ENCODE measurements at places on chromosomes 7 and 10.

DNA sequence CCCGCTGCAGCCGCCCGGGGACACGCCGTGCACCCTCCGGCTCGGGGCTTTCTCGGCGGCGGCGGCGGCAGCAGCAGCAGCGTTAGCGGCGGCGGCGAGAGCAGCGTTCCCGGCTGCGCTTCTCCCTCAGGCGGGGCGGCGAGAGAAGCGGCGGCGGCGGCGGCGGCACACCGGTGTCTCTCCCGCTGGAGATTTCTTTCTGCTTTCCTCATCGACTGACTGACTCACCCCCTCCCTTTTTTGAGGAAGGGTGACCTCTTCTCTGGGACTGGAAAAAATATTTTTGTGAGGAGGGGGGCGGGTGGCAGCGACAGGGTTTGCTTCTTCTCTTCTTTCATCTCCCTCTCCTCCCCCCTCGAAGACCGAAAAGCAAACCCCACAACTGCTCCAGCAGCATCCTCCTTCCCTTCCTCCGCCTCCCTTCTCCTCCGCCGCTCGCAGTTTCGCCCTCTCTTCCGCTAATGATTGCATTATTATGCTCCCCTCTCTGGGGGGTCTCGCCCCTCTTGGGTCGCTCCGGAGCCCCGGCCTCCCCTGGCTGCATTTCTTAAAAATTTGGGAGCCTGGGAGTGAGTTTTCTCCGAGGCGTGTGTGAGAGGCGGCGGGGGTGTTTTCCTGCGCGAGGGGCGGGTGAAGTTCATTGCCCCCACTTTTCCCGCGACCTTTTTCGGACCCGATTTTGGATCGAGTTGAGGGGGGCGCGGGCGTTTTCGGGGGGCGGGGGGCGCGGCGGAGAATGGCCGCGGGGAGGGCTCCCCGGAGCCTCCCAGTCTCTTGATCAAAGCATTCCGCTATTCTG lies 411 bp downstream of the AUTS2 start:
- no peak for DNase-seq

GRCh38 chr7:16975712-16976111 lies 93.9 kb upstream of the AGR3 start:
- DNase-seq = no peak

- no peak for DNase-seq
These were observed 72.9 kb upstream of the SKAP2 start for GRCh38 chr7:26937306-26937705.

DNA sequence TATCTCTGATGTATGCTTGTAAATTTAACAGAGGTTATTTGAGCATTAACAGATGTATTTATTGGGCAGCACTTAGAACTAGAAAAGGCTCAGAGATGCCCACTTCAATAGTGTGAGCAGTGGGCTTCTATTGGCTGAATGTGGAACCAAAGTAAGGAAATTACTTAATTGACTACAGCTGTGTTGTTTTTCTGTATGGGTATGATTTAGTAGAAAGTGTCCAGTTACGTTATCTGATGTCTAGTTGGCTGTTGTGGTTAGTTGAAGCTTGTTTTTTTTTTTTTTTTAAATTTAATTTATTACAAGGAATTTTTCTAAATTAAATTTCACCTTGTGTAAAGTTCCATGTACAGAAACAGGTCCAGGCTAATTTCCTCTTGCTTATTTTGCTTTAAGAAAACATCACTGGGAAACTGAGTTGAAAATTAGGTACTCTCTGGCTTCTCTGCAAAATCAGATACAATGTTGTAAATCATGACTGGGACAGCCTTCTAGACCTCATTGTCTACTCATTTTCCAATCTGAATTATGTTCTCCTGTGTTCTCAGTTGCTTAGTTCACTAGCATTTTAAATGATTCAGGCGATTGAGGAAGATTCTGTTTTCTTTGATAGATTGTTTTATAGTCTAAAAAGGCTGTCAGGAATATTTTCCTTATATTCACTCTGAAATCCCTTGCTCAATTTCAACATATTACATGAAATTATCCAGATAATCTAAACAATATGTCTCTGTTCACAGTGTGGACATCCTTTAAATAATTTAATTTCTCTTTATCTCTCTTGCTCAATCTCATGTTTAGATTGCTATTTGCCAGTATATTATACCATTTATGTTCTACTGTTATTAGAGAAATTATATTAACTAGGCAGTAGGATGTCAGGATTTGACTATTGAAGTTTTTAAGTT lies 53.0 kb downstream of the PHF14 start:
- no peak for DNase-seq

GRCh38 chr10:98675902-98676301 lies 229.2 kb upstream of the HPS1 start:
- DNase-seq = no peak

Measured in stimulated activated CD8-positive, alpha-beta memory T cell treated with anti-CD3 and anti-CD28 coated beads, Interleukin-15, amount 100 ng/mL, for 24 hours (primary cell).